ENCODE measurements at places on chromosomes 2 and 18.

DNA sequence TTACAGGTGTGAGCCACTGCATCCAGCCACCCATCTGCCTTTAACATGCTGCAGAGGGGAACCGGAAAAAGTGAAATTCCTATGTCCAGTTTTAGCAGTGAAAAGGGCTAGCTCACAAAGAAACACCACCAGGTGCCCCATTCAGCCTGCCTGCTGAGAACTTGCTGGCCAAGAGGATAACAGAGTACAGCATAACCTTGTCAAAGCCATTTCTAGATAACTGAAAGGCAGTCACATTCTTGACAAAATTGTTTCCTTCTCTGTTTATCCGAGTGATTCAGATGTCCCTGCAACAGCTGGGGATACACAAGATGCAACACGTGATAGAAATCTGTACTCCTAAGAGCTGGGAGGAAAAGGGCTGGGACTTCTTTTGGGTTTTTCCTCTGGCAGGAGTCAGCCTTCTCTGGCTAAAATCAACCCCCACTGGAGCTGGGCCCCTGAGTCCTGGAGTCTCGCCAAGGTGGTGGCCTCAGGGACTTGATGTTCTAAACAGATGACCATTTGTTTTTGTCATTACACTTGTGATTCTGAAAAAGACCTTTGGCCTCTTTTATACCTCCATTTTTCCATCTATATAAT, 505.4 kb downstream of the BCL11A start:
- no peak for DNase-seq

DNA sequence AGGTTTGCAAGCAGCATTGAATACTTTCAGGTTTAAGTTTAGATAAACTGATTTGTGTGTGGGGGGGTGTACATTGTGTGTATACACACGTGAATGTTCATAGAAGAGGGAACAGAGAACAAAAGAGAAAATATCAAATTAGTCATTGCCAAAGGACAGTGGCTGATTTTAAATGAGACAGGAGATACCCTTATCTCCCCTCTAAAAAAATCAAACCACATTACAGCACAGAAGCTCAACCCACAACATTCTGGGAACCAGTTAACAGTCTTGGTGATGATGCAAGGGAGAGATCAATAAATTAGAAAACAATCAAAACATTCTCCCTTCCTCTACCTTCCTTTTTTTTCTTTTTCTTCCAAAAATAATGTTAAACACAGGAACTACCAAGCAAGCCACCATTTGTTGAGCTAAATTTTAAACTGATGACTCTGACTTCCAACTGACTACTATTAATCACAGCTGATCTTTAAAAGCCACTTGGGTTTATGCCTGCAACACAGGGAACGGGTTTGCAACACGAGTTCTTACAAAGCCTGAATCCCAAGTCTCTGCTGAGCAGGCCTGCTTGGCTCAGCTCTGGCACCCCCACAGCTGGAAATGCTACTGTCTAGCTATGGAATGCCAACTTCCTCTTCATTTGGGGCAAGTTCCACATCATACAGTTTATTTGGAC, 119.2 kb upstream of the ACVR1C start:
- DNase-seq, result no peak

DNA sequence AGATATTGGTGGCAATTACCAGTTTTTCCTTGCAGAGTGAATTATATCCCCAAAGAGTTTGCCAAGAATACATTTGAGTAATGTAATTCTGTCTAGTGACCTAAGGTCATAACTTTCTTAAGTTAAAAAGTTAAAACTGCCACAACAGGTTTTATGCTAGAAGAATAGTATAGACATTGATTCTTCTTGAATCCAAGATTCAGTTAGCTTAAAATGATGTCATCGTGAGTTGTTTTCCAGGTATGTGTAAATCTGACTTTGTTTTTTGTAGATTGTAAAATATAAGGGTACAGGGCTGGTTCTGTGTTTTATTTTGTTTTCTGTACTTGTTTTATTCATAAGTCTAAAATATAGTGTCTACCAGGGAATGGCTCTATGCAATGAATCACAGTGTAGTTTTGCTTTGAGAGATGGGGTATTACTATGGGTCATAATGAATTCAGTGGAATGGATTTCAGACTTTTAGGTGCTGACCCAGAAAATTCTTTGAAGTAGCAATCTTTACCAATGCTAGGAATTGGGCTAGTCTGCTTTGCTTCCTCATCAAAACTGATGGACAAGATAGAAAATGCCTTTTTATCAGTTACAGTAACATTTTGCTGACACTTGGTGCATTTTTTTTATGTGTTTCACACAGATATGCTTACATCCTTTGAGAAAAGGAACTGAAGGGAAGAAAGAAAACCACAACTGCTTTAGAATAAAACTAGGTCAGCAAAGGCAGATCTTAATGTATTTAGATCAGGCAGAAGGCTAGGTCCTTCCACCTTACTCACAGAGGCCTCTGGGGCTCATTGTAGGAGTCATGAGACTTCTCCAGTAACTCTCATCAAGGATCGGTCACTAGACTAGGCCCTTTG, 20.8 kb upstream of the MGAT5 start:
- no peak for DNase-seq

DNA sequence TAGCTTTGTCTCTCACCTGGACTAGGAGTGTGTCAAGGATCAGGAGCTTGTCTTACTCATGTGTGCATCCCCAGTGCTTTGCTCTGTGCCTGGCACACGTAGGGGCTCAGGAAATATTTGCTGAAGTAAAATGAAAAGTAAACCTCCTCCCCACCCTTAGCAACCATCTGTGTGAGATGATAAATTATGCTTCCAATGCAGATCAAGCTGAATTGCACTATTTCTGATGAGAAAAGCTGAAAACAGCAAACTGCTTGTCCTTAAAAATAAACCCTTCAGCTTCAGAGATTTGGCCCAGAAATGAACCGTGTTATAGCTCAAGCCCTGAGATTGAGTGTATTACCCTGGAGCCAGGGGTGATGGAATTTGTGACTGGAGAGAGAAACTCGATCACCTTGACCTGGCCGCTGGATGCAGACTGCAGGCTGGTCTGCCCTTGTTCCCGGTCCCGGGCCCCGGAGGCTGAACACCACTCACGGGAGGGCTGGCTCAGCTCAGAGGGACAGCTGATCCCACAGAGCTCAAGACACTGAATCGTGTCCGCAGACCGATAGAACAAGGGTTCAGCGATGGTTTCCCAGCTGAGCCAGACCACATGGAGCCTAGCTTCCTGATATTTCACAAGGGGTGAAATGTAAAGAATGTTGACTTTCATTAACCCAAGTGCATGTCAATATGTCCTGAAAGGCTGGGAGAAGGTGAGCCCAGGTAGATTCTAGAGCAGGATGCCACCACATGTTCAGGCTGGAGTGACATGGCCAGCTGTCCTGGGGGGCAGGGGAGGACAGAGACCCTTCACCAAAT, 50.5 kb downstream of the DDX1 start:
- no peak for DNase-seq

DNA sequence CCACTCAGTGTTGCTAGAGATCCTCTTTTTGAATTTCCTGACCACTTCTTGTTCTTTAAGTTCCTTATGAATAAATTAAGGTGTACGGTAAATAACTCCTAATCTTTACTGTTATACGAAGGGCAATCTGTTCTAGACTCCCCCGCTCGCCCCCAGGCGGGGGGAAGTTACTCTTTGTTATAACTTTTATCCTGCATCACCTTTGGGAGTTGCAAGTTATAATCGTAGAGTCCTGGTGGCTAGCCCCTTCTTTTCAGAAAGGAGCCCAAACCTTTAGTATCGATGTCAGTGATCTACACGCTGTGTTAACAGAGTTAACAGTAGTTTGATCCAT, 652 bp downstream of the GCA start:
- DNase-seq, result no peak

- DNase-seq, result no peak
Measured at GRCh38 chr2:188196343-188197008, 95.2 kb upstream of the GULP1 start.

GRCh38 chr2:102111823-102112222, 30.7 kb upstream of the IL1R1 start:
- DNase-seq, result no peak

DNA sequence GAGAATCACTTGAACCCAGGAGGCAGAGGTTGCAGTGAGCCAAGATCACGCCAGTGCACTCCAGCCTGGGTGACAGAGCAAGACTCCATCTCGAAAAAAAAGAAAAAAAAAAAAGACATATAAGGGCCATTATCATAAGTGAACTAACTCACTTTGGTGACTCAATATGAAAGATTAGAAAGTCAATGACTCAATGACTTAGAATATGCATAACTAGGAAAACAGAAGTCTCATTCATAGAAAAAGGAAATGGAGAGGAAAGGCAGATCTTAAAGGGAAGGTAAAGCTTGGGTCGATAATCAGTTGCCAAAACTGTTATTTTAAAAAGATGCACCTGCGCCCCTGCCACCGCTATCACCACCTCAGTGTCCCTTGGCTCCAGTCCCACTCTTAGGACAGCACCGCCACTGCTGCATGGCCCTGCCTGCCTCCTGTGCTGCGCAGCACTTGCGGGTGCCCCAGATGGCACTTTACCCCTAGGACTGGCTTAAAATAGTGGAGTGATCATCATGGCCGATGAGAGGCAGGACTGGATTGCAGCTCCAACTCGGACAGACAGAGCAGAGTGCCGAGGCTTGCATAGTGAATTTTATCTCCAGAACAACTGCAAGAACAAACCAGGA, 54.7 kb downstream of the INO80D start:
- no peak for DNase-seq

DNA sequence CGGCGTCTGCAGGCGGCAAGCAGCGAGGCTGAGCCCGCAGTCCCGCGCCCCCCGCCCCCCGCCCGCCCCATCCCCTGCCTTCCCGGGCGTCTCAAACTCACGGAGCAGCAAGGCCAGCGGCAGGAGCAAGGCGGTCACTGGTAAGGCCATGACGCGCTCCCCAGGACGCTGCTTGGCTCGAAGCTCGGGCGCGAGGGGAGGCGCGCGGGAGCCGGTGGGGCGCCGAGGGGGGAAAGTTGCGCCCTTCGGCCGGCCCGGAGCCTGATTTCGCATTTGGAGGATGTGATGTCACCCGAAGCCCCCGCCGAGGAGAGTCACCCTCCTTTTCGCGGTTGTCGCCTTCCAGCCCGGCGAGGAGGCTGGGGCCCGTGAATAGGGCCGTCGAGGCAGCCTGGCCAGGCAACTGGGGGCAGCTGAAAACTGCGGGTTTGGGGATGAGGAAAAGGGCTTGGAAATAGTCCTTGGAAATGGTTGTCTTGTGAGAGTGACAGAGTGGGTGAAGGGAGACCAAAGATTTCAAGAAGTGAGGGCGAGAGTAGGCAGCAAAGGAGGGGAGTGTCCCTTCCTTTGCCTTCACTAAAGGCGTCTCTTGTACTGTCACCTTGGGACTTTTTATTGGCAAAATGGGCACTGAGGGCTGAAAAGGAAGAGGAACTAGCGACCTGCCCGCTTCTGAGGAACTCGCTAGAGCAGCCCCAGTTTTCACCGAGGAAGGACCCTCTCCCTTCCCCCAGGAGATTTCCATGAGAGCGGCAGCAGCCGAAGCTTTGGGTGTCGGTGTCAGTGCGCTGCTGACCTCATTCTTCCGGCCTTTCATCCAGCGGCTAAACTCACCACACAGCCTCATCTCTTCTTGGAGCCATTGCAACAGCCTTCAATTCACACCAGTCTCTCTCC, at the start of gene CD8A:
CD8A (minus strand) TSS at position 238 of the 897 bp plus-strand sequence; CDS start at position 150, 88 bp downstream.
- DNase-seq, result no peak

GRCh38 chr2:6011921-6012320, 319.7 kb downstream of the SOX11 start:
- no peak for DNase-seq

DNA sequence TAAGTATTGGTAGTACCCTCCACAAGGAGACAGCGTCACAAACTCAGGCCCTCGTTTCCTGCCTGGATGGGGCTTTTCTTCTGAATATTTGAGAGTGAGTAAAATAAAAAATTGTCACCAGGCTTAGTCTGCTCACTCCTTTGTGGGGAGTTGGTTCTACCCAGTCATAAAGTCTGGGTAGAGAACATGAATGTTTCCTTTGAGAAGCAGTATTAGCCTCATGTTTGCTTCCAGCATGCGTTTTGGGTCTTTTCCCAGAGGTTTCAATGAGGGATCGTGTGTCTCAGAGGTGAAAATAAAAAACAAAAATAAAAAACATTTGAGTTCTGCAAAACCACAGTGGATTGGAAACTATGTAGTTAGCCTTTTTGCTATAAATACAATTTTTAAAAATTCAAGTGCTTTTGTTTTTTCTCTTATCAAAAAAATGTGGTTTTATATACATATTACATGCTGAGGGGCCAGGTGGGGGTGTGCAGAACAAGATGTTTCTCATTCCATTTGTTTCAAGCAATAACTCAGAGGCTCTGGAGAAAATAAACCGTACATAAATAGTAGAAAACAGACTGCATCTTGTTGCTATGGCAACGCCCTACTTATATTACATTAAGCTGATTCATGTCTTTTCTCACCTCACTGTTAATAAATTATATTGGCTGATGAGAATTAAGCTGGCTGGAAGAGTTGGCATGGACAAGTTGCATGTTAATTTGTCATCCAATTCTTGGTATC, 225.4 kb upstream of the FBXO11 start:
- no peak for DNase-seq

GRCh38 chr2:71894261-71894660, 253.4 kb downstream of the CYP26B1 start:
- DNase-seq, result no peak

DNA sequence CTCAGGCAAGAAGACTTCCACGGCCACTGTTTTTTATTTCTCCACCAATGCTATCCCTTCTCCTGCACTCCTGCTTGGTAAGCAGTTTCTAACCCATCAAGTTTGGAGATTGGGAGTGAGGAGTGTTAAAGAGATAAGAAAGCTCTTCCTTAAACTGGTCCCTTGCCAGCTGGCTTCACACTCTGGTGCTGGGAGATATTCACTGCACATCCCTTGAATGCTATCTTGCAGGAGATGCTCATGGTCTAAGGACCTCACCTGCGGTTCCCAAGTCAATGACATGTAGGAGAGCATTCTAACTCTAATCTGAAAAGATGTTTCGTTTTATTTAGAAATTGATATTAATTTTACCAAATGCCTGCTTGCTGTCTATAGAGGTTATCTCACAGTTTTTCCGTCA, 28.2 kb upstream of the CYRIA start:
- DNase-seq, result no peak

- no peak for DNase-seq
Measured at GRCh38 chr2:112577756-112578155, 6.7 kb upstream of the CHCHD5 start.

DNA sequence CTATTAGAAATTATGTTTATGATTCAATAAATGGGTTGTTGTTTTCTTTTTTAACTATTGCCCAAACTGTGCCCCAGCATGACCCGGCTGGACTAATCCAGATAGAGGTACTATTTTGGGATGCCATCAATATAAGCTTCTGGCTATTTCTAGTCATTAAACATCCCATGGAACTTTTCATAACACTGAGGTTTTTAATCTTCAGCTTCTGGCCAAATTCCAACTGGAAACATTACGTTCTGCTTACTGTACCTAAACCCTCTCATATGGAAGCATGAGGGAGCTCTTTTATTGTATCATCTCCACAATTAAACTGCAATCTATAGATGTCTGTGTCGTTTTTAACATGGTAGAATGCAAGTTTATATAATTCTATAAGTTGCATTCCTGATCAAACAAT, 674.7 kb downstream of the ARHGAP15 start:
- no peak for DNase-seq

- DNase-seq, result no peak
Measured at GRCh38 chr2:58035352-58035751, 11.3 kb upstream of the VRK2 start.

- no peak for DNase-seq
Measured at GRCh38 chr2:177984749-177985148, 87.8 kb downstream of the PDE11A start.

- no peak for DNase-seq
Measured at GRCh38 chr2:10265329-10266132, 37.2 kb upstream of the HPCAL1 start.
